Activated CD4-positive, alpha-beta T cell treated with anti-CD3 and anti-CD28 coated beads, Interleukin-2, Interleukin-4, amounts not matched to agents 100 ng/mL and 50 ng/mL, durations not matched to agents 16 hours and 8 hours (primary cell): ENCODE measurements at places on chromosomes 2 and 18.

- DNase-seq, result no peak
Observed at GRCh38 chr2:236862961-236863728, 222.5 kb upstream of the COPS8 start.

- DNase-seq, result no peak
Observed at GRCh38 chr2:56040189-56040588, 116.6 kb upstream of the EFEMP1 start.

GRCh38 chr18:8901019-8901418 lies 195.7 kb downstream of the MTCL1 start:
- no peak for DNase-seq

DNA sequence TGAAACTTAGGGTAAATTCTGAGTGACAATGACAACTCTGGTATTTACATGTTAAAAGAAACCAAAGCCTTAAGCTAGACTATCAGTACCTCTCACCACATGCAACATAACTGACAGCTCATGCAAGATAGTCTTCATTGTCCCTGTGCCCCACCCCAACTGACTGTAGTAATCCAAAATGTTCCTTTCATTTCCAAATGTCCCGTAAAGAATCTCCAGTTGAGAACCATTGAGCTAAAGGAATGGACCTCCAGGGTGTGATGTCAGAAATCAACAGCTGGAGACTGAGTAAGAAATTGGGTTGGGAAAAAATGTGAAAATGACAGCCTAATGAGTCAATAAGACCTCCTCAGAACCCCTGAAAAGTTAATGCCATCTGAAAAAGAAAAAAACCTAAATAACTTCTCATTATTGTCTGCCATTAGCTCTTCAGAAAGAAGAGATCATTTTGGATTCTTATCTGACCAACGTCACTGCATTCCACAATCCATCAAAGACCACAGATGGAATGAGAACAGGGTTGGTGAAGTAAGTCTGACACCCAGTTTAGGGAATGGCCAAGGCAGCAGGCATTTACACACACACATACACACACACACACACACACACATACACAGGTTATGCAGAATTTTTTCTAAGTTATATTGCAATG lies 51.7 kb upstream of the ACVR2A start:
- DNase-seq, result no peak

DNA sequence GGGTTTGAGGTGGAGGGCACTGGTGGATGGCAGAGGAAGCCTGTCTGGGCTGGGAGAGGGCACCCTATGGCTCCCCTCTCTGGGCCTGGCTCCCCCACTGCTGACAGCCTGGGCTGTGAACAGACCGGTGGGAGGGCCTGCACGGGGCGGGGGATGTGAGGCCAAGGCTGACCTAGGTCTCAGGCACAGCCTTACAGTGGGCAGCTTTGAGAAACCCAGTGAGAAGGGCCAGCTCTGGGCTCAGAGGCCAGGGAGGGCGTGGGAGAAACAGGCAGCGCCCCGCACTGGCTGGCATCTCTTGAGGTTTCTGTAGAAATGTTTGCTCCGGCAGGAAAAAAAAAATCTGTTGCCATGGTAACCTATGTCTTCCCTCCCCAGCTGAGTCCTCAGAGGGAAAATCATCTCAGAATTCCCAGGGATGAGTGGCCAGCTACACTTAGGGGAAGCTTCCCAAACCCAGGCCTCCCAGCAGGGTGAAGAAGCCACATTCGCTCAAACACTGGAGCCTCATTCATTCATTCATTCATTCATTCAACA lies 71.7 kb upstream of the TAF1B start:
- DNase-seq, result no peak
